ENCODE measurements at places on chromosomes 2 and 18.

GRCh38 chr2:121104721-121105141 is 180.3 kb downstream of the TFCP2L1 start:
- no peak for DNase-seq

GRCh38 chr2:83238111-83238510 is 1221.0 kb downstream of the SUCLG1 start:
- no peak for DNase-seq

GRCh38 chr2:188129677-188130076 is 162.0 kb upstream of the GULP1 start:
- DNase-seq = no peak

DNA sequence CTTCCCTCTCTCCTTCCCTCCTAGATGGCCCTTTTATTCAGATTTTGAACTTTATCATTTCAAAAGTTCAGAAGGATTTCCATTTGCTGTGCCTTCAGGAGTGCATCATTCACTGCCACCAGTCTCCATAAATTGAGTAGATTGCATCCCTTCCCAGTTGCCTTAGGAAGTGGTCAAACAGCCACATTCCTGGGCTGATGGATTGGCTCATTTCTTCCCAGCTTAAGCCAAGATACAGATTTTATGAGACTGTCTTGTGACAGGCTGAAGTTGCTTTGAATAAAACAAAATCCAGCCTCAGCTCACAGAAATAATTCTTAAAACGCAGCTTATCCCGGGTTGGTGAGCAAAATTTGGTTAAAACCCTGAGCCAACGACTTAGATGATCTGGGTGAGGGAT is 9.8 kb downstream of the NRP2 start:
- DNase-seq = no peak

DNA sequence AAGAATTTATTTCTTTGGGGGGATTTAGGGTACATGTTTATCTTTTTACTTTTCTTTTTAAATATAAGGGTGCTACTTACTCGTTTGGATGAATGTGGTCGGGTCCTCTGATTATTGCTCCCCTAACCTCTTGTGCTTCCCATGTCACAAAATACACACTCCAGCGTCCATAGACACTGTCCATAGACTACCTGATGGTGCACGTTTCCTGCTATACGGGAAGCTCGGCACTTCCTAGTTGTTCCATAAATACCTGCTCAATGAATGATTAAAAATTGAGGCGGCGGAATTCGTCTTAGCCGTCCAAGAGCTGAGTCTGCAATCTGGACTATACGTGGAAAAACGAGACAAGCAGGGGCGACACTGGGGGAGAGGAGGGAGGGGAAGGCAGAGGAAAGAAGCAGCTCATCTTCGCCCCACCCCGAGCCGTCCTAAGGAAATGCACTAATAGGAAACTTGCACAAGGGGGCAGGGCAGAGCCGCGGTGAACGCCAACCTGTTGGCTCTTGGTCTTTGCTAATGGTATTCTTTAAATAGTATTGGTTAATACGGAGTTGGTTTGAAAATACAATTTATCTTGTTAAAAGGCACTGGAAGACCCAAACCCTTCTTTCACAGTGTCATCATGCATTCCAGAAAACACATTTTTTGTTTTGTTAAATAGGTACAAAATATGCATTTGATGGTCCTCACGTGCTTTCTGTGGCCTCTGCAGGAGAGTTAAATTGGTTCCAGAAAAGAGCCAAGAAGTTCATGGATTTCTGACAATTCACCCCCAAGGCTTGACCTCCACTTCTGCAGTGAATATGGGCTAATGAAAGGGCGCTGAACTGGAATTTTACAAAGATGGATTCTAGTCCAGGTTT is 73.0 kb upstream of the KCTD1 start:
- DNase-seq = peak; percentile 77

- no peak for DNase-seq
Measured at GRCh38 chr2:120883607-120884440, 148.2 kb downstream of the GLI2 start.

DNA sequence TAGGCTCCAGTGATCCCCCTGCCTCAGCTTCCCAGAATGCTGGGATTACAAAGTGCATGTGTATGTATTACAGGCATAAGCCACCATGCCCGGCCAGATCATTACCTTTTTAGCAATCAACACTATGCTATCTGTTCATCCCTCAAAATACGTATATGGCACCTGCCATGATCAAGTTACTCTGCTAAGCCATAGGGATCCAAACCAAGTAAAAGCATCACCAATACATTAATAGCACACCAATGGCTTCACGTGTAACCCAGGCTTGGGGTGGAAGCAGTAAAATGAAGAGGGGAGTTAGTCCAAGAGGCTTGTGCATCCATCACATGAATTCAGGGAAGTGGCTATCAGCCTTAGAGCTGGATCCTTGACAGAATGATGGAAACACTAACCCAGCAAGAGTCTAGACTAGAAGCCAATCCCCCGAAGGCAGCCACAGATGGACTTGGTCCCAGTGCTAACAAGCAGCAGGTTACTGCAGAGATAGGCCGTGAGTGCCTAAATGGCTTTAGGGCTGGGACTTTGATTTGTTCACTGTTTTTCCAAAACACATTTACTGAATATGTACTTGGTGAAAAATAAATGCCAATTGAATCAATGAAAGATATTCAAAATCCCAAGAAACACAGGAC is 11.3 kb downstream of the HDLBP start:
- no peak for DNase-seq

- no peak for DNase-seq
Measured at GRCh38 chr2:226600802-226601201, 198.8 kb downstream of the IRS1 start.

GRCh38 chr18:29779096-29779495 is 1263.4 kb downstream of the DSC3 start:
- no peak for DNase-seq

DNA sequence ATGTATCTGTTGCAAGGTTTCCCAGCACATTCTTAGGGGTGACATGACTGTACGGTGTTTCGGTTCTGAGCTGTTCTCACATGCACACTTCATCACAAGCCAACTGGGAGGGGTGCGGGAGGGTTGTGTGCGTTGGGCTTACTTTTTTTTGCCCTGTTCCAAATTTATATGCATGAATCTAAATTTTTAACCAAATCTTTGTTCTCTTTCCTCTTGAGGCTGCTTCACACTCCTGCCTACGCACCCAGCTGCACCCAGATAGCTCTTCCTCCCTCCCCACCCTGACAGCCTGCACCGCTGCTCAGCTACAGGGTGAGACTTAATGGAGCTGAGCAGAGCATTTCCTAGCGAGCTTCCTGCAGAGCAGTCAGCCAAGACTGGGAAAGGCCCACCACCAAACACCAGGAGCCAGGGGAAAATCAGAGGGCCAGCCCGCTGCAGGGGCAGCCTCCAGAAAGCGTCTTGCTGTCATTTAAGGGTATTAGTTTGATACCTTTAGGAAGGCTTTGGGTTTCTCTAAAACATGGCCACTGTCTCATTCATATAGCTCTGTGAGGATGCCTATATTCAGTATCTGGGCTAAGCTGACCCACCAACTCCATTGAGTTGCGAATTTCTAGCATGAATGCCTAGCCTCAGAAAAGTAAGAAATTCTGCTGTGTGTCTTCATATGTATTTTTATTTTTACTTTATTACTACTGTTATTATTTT is 84.5 kb downstream of the POU3F3 start:
- no peak for DNase-seq

GRCh38 chr2:199228887-199229819 is 228.6 kb downstream of the SATB2 start:
- peak; percentile 48 for DNase-seq

DNA sequence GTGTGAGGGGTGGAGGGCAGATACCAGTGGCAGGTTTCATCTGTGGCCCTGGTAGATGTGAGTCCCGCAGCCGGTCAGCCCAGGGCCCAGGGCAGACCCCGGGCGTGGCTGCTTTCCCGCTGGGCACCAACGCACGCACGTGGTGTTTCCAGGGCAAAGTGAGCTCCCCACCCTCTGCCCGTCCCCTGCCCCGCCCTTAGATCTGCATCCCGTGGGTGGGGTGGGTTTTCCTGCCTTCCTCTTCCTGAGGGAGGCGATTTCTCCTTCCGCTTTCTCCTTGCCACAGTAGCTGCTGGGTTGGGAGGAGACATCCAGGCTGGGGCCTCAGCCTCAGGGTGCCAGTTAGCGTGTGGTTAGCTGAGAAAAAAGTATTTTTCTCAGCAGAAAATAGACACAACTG is 49.6 kb downstream of the ODC1 start:
- DNase-seq = no peak

- DNase-seq = peak; percentile 67
Measured at GRCh38 chr2:110116033-110116710, 550 bp upstream of the MALL start.

DNA sequence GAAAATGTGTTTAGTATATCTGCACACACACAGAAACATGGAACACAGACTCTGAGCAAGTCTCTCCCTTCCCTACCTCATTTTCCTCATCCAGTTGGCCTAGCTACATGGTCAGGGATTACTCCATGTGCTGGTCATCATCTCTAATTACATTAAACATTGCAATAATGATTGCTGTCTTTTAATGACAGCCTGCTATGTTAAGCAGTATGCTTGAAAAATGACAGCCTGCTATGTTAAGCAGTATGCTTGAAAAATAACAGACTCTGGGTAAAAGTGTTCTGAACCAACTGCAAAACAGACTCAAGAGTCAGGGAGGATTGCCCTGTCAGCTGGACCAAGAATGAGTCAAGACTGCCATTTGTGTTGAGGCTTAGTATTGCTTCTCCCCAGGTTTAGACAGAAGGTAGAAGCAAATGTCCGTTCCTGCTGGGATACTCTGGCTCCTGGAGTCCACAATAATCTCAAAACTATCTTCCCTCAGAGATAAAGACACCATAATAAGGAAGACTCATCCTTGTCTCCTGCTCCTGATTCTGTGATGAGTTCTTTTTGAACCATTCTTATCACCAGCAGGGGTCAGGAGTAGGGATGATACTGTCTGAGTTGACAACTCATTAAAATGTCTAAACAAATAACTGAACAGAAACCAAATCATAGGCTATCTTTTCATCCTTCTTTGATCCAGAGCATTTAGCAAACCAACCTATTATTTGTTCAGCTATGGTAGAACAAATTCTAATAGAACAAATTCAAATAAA is 57.7 kb downstream of the CCDC93 start:
- DNase-seq = no peak

- DNase-seq = no peak
Measured at GRCh38 chr2:120496759-120497158, 150.8 kb downstream of the INHBB start.

GRCh38 chr18:44548291-44549221 is 132.1 kb upstream of the SETBP1 start:
- DNase-seq = no peak

- DNase-seq = peak; percentile 97
Measured at GRCh38 chr18:77114415-77115191, 18.0 kb downstream of the MBP start.

- no peak for DNase-seq
Measured at GRCh38 chr2:96747061-96747617, 7.3 kb upstream of the LMAN2L start.

DNA sequence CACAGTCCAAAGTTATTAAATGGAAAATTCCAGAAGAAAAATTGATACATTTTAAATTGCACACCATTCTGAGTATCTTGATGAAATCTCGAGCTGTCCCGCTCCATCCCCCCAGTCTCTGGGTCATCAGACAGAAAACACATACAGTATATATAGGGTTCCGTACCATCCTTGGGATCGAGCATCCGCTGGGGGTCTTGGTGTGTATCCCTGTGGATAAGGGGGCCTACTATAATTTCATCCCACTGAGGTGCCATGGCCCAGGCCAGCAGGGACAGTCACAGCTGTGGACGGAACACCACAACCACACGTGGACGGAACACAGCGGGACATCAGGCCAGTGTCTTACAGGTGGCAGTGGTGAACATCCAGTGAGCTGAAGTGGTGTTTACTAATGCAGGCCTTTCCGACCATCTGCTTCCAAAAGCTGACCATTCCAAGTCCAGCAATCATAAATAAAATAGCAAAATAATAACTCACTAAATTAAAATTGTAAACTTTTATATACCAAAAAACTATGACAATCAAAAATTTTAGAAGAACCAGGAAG is 14.0 kb downstream of the TWIST2 start:
- no peak for DNase-seq

DNA sequence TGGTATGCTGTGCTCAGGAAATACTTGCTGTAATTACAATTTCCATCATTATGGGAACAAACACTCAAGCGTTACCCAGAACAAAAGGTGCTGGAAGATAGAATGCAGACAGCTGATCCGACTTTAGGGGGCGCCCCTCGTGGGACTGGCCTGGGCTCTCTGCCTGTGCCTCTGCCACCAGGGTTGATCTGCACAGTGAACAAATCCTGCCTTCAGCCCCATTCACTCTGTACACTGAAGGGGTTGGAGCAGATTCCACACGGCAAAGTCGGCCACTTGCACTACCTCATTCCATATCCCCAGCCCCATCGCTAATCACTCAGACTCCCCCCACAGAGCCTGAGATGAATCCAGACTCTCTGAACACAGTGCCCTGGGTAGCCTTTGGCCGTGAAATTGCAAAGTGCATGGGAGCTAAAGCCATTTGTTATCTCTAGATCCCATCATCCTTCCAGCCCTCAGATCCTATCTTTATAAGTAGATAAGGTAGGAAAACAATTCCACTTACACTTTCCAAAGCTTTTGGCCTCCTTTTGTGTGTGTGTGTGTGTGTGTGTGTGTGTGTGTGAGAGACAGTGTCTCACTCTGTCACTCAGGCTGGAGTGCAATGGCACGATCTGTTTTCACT is 69.3 kb downstream of the INPP5D start:
- DNase-seq = peak; percentile 16

GRCh38 chr2:145798419-145798818 is 1278.5 kb upstream of the ZEB2 start:
- DNase-seq = no peak

DNA sequence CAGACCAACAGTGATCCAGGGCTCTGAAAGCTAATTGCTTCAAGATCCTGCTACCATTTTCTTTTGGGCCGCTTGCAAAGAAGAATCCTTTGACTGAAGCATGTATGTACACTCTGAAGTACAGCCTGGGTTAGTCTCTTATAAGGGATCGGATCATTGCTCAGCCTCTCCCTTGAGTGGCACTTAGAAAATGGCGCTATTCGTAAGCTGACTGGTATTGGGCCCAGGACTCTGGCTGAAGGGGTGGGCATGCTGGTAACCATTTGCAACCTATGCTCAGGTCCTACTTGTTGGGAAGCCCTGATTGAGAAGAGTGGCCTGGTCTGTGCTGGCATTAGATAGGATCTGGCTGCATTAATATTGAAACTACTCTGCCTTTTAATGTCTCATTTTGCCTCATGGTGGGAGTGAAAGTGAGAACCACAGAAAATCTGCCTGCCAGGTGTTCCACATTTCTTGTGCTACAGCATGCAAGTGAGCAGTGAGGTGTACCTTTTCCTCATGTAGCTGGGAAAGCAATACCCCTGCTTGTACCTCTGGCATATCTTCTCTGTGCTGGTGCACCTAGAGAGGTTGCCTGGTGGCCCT is 661 bp upstream of the MGAT5 start:
- no peak for DNase-seq

GRCh38 chr2:138829326-138829919 is 49.2 kb upstream of the NXPH2 start:
- DNase-seq = peak; percentile 73

DNA sequence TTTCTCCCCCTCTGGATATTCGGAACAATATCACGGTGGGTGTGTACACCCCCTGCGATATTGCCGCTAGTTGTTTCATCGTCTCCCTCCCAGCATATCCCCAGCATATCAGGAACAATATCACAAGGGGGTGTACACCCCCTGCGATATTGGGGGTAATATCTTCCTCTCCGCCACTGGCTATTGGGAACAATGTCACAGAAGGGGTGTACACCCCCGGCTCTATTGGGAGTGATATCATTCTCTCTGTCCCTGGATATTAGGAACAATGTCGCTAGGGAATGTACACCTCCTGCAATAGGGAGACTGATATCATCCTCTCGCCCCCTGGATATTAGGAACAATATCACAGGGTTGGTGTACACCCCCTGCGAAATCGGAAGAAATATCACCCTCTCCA is 1932.0 kb downstream of the SUCLG1 start:
- DNase-seq = no peak
